ENCODE measurements at places on chromosomes 7 and 10.

- DNase-seq = no peak
These were observed 96.4 kb downstream of the BUB3 start for GRCh38 chr10:123250640-123251039.

DNA sequence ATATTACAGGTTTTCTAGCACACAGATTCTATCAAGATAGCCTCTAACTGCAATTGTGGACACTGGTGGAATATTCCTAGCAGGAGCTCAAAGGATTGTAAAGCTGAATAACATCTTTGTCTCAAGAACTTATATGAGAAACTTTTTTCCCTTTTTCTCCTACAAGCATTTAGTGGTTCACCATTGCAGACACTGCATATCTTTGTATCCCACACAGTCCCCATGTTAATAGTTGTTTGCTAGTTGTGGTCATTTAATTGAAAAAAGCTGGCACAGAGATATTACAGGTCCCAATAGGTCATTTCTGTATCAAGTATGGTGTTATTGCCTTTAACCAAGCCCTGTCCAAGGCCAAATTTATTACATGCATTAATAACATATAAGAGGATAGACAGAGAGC is 226.2 kb upstream of the TCF7L2 start:
- no peak for DNase-seq

DNA sequence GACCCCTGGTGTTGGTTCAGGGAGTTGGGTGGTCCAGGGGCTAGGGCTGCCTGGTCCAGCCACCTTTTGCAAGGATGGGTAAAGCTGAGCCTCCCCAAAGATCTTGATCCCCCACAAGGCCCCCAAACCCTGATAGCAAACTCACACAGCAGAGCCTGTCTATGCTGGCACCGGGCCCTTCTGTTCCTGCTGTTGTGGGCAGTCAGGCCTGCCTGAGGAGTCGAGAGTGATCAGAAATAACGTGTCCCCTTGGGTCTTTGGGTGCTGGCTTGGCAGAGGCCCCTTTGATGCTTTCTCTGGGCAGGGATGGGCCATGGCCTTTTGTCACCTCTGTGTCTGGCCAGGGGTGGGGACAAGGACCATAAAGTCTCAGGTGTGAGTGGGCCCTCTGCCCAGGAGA is 715 bp upstream of the MUC12 start:
- no peak for DNase-seq

- DNase-seq = no peak
These were observed 99.6 kb downstream of the SVIL start for GRCh38 chr10:29535012-29535777.

All from SW 1271 (cell line).